ENCODE measurements at places on chromosomes 5 and 9.

DNA sequence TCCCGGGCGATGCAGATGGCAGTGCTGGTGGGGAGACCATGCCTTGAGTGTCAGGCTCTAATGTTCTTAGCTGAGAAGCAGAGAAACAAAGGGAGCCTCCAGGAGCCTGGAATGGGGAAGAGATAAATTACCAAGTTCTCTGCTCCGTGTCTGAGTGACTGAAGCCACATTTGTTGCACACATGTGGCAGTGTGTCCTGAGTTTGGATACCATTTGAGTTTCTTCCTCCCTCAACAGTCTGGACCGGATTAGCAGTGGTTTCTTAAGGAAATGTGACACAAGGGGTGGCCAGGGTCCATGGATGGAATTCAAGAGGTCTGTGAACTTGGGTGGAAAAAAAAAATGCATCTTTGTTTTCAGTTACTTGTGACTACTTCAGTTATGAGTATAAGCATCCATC, 50.7 kb upstream of the GARNL3 start:
- DNase-seq, result no peak

DNA sequence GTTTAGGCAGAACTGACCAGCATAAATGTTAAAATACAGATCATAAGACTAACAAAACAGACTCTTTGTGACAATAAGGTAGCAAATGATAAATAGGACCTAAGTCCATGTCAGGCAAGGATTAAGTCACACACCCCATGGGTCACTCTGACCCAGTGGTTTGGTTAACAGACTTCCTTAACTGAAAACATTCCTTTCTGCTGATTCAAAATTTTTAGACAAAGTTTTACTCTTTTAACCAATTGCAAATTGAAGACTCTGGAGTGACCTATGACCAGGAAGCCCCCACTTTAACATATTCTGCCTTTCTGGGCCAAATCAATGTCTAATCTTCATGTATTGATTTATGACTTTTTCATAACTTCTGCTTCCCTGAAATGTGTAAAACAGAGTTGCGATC, 4.9 kb upstream of the NXNL2 start:
- DNase-seq, result no peak

DNA sequence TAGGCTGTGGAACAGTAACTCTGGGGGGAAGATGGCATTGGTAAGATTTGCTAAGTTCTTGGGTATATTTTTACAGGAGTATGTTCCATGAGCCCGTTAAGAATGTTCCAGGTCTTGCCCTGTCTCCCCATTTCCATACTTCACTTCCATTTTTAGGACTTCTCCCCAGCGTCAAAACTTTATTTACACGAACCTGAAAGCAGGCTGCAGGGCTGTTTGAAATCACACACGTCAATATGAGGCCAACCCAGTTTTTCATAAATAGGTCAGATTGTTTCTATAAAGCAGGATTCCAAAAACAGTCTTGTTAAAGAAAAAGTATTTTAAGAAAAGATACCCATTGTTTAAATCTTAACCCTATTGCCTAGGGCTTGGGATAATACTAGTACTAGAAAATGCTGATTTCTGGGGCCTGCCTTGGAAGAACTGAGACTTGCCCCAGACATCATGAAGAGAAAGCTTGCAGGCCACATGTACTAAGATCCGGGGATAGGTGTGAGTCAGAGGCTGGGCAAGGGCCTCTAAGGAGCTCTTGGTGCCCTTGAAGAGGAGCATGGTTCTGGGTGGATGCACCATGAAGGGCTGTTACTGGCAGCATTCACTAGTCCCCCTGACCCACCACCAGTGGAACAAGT, 24.2 kb downstream of the TRIO start:
- DNase-seq, result no peak

- DNase-seq, result peak; percentile 73
These were observed 10.9 kb downstream of the RAPGEF1 start for GRCh38 chr9:131728961-131729360.

DNA sequence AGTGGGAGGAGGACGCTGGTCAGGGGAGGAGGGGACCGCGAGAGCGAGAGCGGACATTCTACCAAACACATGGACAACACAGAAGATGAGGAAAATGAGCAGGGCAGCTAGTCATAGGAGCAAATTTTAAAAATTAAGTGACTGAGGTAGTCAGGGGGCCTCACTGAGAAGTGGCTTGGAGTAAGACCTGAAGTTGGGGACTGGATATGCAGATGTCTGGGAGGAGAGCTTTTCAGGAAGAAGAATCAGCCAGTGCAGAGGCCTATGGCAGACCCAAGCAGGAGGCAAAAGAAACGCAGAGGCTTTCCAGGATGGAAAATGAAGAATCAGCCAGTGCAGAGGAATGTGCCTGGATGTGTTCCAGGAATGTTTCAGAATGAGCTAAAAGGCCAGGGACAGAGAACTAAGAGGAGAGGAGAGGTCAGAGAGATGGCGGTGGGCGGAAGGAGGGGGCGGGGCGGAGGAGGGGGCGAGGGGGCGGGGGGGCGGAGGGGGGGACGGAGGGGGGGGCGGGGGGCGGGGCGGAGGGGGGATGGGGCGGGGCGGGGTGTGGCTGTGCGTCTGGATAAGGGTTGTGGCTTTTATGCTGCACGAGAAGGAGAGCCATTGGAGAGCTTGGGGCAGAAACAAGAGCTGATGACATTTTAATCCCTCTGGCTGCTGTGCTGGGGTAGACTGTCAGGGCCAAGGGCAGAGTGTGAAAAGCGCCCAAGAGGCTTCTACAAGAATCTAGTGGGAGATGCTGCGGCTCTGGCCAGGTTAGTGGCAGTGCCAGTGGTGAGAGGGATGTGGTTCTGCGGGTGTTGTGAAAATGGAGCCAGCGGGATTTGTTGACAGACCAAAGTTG, 129.6 kb downstream of the KCNIP1 start:
- peak; percentile 33 for DNase-seq

GRCh38 chr5:84585218-84585617, 200.5 kb upstream of the EDIL3 start:
- no peak for DNase-seq

- peak; percentile 72 for DNase-seq
These were observed 4.5 kb upstream of the CARD19 start for GRCh38 chr9:93091453-93092081.

GRCh38 chr9:124349267-124349666, 66.0 kb downstream of the PSMB7 start:
- DNase-seq, result no peak

- DNase-seq, result no peak
These were observed 133.4 kb downstream of the SUSD1 start for GRCh38 chr9:112041536-112042243.

DNA sequence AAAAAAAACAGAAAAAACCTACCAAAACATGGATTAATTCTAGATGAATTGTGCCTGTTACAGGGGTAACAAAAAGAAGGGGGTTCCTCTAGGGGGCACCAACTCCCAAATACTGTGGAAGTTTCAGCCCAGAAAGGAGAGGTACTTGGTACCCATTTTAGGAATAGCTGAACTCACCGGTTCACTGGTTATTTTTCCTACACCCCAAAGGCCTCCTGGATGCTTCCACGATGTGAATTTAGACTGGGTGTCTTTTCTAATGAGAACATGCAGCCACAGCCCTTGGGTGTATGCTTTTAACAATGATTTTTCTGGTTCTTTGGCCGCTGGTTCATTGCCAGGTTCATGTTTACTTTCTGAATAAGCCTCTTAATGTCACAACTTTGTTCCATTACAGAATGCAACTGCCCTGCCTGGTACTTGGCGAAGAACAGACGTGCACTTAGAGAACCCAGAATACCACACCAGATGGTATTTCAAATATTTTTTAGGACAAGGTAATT, 46.7 kb downstream of the GARNL3 start:
- DNase-seq, result peak; percentile 49

- no peak for DNase-seq
These were observed 110.7 kb downstream of the NR6A1 start for GRCh38 chr9:124660341-124660801.

- DNase-seq, result no peak
These were observed 19.1 kb downstream of the URM1 start for GRCh38 chr9:128390150-128390812.

DNA sequence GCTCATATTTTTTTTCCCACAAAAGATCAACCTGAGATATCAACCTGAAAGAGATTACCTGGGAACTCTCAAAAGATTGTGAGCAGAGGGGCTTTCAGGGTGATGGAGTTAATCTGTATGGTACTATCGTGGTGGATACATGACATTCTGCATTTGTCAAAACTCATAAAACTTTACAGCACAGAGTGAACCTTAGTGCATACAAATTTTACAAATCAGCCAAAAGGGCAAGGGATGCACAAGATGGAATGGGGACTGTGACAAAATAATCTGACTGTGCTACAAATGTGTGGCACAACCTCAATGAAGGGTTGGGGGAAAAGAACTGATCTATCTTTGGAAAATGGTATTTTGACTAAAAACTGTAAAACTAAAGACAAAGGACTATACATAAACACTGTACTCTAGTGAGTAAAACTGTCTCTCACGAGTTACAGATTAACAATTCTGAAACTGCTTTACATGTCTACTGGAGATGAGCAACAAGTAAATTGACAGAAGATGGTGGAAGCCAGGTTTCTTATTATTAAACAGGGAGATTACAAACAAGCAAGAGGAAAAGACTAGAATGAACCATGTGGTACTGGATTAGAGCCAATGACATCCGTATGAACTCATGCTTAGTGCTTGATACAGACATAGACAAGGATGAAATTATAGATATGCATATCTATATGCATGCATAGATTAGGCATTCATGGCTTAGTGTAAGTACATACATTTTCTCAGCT, 24.8 kb upstream of the RLN1 start:
- DNase-seq, result no peak
